ENCODE measurements at places on chromosomes 5 and 9.
A peak's percentile ranks its signal among the peaks of the same experiment; 100 is the strongest.

DNA sequence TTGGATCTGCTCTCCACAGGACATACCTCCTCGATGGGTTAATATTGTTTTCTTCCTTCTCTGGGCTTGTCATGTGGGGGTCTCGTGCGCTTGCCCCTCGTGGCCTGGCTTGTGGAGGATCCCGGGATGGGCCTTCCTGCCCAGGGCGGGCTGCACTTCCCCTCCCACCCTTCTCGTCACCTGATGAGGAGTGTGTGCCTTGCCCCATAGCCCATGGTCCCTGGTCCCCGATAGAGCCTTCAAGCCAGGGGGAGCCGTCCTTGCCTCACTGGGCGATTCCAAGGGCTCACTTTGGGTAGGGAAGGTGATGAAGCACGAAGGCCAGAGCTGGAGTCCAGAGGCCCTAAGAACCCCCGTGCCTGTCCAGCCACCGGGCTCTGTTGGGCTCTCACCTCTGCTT lies 28.7 kb downstream of the DYNC2I2 start:
- no peak for DNase-seq

DNA sequence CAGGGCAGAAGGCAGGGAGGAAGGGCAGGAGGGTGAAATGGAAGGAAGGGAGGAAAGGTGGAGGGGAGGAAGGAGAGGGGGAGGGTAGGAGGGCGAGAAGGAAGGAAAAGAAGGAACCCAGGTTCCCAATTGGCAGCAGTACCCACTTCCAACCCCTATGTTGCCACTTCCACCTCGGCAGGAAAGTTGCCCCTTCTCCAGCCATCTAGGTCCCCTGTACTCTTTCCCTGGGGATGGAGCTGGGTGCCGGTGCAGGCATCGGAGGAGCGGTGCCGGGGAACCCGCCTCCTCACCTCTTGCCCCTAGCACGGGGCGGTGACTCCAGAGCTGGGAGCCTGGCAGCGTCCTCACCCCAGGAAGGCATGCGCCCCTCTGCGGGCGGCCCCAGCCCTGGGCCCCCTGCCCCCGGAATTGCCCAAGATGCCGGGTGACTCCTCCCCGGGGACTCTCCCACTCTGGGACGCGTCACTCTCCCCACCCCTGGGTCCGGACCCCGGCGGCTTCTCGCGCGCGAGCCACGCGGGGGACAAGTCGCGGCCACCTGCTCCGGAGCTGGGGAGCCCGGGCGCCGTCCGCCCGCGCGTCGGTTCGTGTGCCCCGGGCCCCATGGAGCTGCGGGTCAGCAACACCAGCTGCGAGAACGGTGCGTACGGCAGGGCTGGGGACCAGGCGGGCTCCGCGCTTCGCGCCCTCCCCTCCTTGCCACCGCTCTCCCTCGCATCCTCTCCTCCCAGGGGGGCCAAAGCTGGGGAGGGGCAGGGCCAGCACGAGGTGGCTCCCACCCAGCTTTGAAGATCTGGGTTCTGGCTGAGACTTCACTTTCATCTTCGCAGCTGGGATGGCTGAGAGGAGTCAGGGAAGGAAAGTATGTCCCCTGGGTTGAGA lies at the start of gene NIPAL4:
Gene NIPAL4 (plus strand): TSS at position 499 of the 885 bp plus-strand sequence. CDS start 108 bp downstream, at position 607.
- peak; percentile 45 for DNase-seq

DNA sequence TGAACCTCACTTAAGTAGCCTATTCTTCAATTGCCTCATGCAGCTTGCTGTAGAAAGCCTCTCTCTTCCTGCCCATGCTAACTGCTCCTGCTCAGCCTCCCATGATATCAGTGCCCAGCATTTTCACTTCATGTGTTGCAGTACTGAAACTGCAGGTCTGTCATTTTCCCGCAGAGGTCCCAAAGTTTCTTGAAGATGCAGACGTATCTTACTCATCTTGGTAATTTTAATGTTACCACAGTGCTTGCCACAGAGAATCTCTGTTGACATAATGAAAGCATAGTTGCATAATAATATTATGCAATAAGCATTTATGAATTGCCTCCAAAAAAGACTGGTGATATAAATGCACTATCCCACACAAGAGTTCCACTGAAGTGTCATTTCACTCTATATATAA lies 561.1 kb upstream of the DAP start:
- no peak for DNase-seq

GRCh38 chr9:20511686-20512085 lies 110.6 kb downstream of the MLLT3 start:
- DNase-seq, result no peak

DNA sequence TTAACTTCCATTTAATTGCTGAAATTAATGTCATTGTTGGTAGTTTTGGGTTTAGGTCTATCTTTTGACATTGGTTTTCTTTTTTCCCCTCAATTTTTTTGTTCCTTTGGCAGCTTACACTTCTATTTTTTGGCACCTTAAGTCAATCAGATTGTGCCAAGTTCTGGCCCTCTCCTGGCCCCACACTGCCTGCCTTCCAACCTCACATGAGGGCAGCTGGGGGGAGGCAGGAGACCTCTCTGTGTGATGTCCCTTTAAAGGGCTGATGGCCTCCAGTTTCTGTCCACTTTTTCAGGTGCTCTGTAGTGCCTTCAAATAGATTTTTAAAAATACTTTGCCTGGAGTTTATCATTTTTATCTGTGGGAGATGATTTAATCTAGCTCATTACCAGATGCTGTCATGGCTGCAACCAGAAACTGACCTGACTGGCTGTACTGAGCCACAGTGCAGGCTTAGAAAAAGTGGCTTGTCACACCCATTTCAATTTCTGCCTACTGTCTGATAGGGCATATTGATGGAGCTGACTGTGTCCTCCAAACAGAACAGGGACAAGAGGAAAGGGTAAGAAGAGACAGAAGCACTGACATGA lies 196.6 kb downstream of the FANCC start:
- no peak for DNase-seq

GRCh38 chr9:124778575-124779367 lies 1.8 kb downstream of the OLFML2A start:
- no peak for DNase-seq

GRCh38 chr5:172410160-172410559 lies 44.2 kb downstream of the SH3PXD2B start:
- peak; percentile 10 for DNase-seq

DNA sequence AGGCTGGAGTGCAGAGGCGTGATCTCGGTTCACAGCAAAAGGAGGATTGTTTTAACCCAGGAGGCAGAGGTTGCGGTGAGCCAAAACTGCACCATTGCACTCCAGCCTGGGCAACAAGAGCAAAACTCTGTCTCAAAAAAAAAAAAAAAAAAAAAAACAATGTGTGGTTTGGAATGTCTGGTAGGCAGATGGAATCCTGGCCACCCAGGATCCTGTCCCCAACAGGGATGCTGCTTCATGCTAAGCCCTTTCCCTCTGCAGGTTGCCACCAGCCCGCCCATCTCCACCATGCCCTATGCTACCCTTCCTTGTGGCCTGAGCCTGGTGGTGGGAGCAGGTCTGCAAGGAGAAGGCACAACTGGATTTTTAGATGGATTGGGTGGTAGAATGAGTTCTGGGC lies 129.7 kb upstream of the HAND1 start:
- no peak for DNase-seq

DNA sequence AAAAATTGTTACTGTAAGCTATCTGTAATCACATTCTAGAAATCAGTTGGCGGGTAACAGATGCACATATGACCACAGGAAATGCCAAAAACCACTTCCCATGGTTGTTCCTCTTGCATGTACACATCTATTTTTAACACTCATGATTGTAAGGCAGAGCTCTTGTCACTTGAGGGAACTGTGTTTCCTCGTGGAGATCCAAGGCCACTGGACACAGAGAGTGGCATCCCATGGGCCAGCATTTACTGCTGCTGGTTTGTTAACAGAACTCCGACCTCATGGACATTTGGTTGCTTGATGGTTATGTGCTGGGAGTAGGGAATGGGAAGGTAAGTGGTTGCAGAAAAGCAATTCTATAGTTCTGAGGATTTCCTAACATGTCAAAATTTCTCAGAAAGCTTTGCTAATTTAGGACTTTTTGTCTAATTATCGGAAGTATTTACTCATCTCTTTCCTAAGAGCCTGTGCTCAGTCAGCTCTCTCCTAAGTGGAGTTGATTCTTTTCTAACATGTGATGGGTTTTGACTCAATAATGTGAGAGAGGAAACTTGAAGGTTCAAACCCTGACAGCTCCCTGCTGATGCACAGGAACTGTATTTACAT lies 202.0 kb upstream of the NR3C1 start:
- peak; percentile 15 for DNase-seq

- DNase-seq, result no peak
Measured at GRCh38 chr5:175032741-175033151, 308.4 kb downstream of the MSX2 start.

DNA sequence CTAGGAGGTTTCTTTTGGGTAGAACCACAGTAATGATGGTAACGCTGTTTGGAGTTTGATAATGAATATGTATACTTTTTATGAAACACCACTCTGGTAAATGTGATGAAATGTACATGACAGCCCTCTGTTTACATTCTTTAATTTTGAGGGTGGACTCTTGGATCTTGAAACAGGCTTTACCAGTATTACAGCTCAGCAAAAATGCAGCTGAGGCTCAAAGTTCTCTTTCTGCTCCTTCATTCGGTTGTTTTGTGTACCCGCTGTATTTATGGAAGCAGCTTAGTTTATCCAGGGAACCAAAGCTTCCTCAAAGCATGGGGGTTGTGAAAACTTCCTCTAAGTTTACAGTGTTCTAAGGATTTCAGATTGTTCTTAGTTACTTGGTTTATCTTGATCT lies 11.1 kb downstream of the GAPVD1 start:
- no peak for DNase-seq

- DNase-seq, result no peak
Measured at GRCh38 chr5:5313101-5313635, 109.3 kb upstream of the ICE1 start.

- no peak for DNase-seq
Measured at GRCh38 chr5:16809395-16810207, 126.5 kb downstream of the MYO10 start.

- no peak for DNase-seq
Measured at GRCh38 chr9:124497441-124497840, 9.8 kb downstream of the NR5A1 start.

GRCh38 chr5:59038798-59039295 lies 456.0 kb downstream of the RAB3C start:
- no peak for DNase-seq

- no peak for DNase-seq
Measured at GRCh38 chr5:150497274-150497988, 10.5 kb upstream of the NDST1 start.

DNA sequence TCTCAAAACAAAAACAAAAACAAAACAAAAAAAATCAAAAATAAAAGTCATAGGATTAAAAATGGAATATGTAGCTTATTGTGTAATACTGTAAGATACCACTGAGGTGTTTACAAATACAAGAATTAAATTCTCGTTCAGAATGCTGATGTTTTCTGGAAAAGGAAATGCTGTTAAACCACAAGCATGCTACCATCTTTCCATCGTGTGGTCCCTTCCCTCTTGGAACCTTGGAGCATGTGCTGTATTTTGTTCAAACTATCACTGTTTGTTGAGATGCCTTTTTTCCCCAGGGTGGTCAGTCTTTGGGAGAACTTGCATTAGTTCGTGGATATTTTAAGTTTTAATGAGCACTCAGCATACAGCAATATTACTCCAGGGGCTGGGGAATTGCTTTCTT lies 39.7 kb downstream of the SUB1 start:
- no peak for DNase-seq

DNA sequence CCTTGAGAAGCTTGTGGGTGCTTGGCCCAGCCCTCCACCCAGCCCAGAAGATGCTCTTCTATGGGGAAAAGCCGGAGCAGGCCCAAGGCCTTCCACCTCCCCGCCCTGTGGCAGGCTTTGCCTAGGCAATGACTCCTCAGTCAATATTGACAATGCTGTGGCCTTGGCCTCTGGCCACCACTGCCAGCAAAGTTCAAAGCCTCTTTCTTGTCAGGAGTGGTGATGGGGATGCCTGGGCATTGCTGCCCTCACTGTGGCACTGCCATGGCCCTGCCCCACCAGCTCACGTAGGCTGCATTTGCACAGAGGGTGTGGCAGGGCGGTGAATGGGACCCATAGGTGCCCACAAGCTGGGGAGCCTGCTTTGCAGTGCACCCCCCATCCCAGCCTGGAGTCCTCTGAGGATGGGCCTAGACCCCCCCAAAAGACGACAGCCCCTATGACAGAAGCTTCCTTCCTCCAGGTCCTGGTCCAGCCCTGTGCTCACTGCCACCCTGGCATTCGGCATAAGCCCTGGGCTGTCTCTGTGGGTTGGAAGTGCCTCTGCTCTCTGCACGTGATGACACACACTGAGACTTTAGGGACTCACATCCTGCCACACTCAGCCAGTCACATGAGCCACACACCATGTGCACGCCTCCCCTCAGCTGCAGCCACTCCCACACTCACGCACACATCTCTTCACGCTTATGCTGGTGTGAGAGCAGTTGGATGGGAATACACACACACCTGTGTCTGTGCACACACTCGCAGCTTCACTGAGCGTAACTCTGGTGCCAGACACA lies 31.1 kb downstream of the MORN5 start:
- DNase-seq, result no peak

GRCh38 chr9:13358128-13358527 lies 78.6 kb upstream of the MPDZ start:
- no peak for DNase-seq

DNA sequence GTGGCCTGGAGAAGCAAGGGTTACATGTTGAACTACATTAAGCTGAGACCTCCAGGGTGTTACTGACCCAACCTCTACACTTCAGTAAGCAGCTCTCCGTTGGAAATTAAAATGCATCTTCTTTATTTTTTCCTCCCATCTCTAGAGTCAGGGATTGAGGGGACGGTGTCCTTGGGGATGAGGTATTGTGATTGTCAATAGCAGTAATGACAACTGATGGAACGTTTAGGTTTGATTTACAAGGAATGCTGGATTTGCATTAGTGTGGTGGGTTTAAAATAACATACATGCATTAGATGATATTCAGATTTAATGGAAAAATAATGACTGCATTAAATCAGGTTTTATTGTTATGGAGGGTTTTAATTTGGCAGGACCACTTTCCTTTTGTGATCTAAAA lies 82.9 kb upstream of the NTRK2 start:
- DNase-seq, result no peak

DNA sequence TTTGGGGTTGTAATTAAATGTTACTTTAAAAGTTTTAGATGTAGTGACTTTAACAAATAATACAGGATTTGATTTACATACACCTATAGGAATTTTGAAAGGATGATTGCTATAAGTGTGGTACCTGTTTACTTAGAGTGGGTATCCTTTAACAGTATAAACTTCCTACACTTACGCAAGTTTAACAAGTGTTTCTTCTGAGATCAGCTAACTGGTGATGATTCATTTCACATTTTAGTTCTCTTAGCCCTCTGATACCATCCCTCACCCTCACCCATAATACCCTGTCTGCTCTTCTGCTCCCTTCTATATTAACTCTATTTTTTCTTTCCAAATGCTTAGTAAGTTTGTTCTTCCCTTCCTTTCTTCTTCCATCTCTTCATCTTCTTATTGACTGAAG lies 197.9 kb downstream of the GDNF start:
- DNase-seq, result no peak

DNA sequence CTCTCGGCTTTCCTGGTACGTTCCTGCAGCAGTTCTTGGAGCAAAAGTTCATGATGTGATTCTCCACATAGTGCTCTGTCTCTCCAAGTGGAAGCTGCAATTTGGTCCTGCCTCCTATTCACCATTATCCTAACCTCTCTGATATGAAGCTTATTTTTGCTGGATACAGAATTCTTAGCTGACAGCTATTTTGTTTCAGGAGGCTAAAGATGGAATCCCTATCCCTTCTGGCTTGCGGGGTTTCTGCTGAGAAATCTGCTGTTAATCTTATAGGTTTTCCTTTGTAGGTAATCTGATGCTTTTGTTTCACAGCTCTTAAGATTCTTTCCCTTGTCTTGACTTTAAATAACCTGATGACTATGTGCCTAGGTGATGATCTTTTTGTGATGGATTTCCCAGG lies 181.6 kb upstream of the VLDLR start:
- no peak for DNase-seq
